ENCODE measurements at places on chromosomes 3 and 15.

- no peak for DNase-seq
Observed at GRCh38 chr3:69137005-69137404, 14.6 kb upstream of the LMOD3 start.

GRCh38 chr3:63354160-63354559 lies 76.1 kb downstream of the SYNPR start:
- DNase-seq = no peak

DNA sequence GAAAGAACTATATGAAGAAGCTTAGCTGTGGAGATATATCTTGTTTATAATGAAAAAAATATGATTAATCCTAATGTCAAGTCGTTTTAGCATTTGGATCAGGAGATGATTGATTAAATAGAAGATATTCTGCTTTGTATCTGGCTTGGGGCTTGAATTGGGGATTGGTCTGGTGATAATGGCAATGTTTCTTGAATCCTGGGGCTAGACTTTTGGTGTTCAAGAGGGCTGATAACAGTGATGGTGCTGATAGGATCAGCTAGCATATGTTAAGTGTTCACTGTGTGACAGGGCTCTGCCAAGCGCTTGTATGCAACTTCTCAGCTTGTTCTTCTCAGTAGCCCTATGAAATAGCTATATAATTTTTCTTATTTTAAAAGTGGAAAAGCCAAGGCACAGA lies 20.2 kb downstream of the CNOT10 start:
- DNase-seq = no peak

DNA sequence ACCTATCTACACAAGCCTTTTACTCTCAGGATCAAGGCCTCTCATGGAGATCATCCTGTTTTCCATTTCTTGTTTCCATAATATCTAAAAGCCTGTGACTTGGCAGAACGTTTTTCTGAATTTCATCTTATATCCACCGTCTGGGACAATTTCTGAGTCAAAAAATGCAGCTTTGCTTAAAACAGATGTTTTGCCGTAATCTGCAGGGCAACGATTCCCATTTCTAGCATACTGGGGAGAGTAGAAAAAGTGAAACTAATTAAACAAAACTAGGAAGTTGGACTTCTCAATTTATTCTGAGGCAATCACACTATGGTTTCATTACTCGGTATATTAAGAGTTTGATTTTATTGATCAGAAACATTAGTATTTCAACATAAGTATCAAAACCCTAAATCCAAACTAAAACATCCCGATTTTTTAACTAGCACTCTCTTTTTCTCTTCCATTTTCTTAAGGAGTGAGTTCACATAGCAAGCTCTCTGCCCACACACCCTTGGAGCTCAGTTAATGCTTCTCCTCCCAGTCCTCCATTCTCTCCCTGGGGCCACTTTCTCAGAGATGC lies 33.6 kb downstream of the SPATA12 start:
- no peak for DNase-seq

DNA sequence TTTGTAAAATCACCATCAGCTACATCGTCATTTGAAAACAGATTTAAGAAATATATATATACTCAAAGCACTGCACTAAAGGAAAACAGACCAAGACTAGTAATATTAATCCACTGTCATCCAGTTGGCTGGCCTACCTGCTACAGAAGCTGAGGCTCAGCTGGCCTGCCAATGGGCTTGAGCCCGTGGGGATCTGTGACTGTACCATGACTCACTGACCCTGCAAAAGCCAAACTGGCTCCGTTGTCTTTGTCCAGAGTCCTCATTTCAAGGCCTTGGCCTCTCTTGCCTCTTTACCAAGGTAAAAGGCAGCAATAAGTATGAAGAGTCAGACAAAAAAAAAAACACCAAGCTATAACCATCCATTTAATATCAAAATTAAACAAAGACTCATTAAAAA lies 463.5 kb upstream of the RASGRP1 start:
- no peak for DNase-seq

- no peak for DNase-seq
Observed at GRCh38 chr3:31815631-31816440, 165.2 kb downstream of the OSBPL10 start.

DNA sequence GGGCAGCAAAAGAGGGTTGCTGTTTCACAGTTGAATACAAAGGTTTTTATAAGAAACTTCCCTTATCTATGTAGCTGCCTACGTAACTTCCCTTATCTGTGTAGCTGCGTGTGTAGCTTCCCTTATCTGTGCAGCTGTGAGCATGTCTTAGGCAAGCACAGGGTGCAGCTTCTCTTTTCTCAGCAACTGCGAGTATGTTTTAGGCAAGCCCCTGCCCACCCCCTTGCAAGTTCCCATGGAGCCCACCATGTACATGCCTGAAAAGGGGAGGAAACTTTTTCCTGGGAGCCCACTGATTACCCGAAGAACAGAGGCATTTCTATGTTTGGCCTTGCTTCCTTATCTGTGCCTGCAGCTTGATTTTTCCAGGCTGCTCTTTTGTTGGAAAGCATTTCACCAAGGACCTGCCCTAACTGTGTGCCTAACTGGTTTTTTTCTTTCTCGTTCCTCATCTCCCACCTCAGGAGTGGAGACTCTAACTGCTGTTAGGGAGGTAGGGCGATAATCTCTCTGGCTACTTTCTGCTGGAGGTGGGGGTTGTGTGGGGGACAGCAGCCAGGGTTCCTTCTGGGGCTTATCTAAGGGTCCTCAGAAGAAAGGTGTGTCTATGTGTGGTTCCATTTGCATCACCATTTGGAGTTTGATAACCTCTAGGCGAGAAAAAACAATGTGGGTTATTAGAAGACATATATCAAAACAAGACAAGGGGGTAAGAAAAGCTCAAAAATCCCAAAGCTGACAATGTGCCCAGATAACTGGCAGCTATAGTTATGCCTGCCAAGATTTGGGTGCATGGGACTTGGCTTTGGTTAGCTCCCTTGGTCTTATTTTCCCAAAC lies 26.0 kb downstream of the SORD start:
- no peak for DNase-seq

DNA sequence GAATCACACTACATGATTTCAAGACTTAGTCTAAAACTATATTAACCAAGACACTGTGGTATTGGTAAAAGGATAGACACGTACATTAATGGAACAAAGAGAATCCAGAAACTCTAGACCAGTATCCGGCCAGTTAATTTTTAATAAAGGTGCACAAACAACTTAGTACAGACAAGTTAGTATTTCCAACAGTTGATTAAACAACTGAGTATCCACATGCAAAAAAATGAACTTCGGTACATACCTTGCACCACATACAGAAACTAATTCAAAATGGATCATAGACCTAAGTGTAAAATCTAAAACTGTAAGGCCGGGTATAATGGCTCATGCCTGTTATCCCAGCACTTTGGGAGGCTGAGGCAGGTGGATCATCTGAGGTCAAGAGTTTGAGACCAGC lies 46.6 kb upstream of the DUSP7 start:
- no peak for DNase-seq

- no peak for DNase-seq
Observed at GRCh38 chr3:64342940-64343688, 117.8 kb upstream of the PRICKLE2 start.

GRCh38 chr3:16849795-16850194 lies 35.0 kb upstream of the PLCL2 start:
- no peak for DNase-seq

DNA sequence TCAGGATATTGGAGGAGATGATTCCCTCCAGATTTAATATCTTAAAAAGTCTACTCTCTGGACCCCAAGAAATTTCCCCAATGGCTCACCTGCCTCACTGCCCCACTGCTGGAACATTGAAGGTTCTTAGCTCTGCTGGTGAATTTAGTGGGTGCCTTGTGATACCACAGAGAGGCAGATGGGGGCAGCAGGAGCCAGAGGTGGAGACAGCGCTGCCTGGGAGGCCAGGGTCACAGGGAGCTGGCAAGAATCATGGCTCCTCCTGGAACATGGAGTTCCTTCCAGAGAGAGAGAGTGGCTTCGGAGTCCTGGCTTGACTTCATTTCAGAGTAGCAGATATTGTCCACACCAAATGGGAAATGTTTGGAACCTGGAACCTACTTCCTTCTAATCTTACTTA lies 263.5 kb upstream of the CFAP20DC start:
- no peak for DNase-seq

GRCh38 chr15:75456710-75457109 lies 5.2 kb upstream of the SIN3A start:
- no peak for DNase-seq

GRCh38 chr3:194189243-194189791 lies 53.4 kb downstream of the HES1 start:
- no peak for DNase-seq

DNA sequence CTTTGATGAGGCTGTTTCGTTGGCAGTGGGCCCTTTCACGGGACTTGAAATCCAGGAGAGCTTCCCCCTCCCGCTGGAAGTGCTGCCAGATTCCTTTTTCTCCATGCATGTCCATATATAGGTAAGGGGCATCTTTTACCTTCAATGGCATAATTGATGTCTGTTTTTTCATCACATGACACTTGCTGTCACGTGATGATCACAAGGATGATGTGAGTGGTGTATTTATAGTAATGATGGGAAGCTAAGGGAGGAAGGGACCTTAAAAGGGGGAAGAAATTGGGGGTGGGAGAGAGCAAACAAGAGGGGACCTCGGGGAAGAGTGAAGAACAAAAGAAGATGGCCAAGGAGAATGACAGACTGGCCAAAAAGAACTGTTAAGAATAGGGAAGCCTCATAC lies 11.3 kb upstream of the SUSD5 start:
- DNase-seq = no peak

DNA sequence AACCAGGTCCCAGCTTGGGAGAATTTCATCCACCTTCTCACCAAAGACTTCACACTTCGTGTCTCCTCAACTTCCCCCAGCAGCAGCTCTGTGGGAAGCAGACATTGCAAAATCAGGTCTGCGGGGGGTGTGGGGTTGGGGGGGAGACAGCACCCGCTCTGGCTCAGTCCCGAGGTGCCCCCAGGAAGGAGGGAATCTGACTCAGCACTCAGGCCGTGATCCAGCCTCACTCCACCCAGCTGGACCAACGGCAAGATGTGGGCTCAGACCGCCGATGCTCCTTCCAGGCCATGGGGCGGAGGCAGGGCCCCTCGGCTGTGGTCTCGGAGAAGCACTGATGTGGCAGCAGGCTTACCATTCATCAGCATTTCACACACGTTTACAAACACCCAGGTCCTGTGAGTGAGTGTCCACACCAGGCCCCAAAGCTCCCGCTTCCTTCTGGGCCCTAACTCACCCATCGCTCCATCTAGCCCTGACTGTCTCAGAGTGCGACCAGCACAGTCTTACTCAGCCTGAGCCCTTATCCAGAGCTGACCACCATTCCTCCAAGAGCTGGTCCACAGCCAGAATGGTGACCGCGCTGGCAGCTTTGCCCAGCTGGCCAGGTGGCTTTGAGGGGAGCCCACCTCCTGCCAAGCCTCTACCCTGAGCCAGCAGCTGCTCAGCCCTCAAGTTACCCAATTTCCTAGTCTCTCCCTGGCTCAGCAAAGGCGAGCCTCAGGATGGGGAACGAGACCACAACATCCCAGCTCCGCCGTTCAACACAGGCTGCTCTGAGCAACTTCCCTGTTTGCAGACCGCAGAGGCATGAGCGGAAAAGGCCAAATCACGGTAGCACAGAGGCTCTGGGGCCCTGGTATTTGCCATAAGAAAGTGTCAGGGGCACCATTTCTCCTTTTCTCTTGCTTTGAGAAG lies 3.3 kb downstream of the STAB1 start:
- DNase-seq = no peak

GRCh38 chr3:149292666-149293065 lies 40.8 kb downstream of the TM4SF18 start:
- no peak for DNase-seq

DNA sequence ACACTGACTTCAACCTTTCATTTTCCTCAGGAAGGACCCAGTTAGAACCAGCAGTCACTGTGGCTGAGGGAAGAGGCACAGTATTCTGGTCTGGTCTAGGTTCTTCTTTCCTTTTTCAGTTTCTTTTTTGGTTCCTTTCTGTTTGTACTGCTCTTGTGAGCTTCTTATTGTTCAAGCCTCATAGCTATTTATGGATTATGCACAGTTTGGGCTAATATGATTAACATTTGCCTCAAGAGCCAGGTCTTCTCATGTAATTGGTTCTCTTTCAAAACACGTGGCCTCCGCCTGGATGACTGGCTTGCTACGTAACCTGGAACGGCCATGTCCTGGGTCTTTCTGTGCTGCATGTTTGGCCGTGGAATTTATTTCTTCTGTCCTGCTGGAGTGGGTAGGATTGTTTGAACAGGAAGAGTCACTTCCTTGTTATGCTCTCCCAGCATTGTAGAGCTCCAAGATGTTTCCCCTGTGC lies 43.3 kb downstream of the RBMS3 start:
- no peak for DNase-seq

DNA sequence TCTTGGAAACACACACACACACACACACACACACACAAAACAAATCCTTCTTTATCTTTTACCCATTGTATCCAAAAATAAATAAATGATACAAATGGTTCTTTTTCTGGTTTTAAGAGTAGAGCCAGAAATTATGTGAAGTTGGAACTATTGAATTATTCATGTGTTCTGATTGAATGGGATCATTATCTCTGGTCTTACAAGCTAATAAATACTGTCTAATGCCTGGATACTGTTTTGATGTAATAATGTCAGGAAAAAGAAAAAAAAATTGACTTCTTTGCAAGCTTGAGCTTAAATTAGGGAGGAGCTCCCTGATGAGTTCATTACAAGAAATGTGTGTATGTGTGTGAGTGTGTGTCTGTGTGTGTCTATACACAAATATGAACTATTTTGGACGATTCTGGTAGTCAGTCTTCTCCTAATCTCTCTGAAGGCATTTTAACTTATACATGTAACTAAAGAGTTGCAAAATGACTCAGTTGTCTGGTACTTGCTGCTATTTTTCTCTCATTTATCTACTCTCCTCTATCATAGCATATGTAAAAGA lies 507.2 kb upstream of the AGTR1 start:
- no peak for DNase-seq

- no peak for DNase-seq
Observed at GRCh38 chr3:117548600-117548999, 839.0 kb downstream of the TUSC7 start.
